ENCODE measurements at places on chromosomes 16 and 17.
A peak's percentile ranks its signal among the peaks of the same experiment; 100 is the strongest.

GRCh38 chr17:44646280-44646679 lies 10.0 kb upstream of the MEIOC start:
- DNase-seq, result no peak

GRCh38 chr17:79027274-79027924 lies 3.4 kb downstream of the C1QTNF1 start:
- no peak for DNase-seq

DNA sequence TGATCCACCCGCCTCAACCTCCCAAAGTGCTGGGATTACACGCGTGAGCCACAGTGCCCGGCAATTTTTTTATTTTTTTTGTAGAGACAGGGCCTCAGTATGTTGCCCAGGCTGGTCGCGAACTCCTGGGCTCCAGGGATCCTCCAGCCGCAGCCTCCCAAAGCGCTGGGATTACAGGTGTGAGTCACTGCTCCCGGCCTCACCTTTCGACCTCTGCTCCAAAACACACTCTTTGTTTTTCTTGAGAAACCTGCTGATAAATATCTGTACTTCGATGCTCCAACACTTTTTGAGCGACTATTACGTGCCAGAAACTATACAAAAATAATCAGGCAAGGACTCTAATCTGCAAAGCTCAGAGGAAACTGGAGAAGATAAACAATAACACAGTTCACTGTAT lies 1.0 kb downstream of the MED1 start:
- no peak for DNase-seq

GRCh38 chr17:49000943-49001342 lies 3.8 kb downstream of the IGF2BP1 start:
- no peak for DNase-seq

DNA sequence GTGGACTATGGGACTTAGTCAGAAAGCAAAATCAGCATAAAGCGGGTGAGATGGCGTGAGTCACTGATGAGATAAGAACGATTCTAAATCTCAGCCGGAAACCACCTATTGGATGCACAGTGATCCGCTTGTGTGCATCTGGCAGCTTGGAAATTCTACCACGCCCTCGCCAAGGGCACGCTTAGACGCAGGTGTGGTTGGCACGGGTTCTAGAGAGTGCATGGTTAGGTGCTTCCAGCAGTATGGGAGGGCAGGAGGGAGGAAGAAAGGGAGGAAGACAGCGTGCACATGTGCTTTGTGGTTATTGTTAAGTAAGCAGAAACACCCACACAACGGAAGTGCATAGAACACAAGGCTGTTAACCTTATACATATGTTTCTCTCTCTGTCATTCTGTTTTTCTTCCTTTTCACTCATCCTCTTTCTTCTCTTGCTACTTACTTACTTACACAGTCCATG lies 374.0 kb upstream of the ASIC2 start:
- no peak for DNase-seq

- no peak for DNase-seq
These were observed 227.8 kb downstream of the ABCC12 start for GRCh38 chr16:47928008-47928407.

- no peak for DNase-seq
These were observed 10.6 kb downstream of the ITGAD start for GRCh38 chr16:31403590-31404352.

- no peak for DNase-seq
These were observed 38.1 kb downstream of the SOCS1 start for GRCh38 chr16:11217651-11218603.

DNA sequence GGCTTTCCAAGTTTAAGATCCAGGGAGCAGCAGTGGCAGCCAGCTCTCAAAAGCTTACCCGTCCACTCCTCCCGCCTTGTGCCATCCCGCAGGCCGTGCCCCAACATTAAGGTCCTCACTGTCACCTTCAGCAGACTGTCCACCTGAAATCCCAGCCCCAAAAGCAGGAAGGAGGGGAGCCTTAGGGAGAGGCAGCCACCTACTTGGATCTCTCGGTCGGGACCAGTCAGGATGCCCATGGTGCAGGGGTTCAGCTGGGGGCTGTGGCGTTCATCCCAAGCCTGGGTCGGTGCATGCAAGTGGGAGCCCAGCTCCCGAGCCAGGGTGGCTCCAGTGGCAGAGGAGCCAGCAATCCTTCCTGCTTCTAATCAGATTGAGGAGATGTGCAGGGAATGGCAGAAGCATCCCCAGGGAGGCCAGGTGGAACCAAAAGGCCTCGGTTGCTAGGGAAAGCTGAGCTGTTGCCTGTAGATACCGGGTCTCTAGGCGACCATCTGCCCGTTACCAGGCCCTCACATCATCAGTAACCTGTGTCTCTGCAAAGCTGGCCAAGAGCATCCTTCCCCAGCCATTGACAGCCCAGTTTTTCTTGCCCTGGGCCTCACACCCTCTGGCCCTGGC lies 24.6 kb downstream of the CNGB1 start:
- DNase-seq, result no peak

- no peak for DNase-seq
These were observed 6.4 kb downstream of the PRKCB start for GRCh38 chr16:23842137-23842600.

DNA sequence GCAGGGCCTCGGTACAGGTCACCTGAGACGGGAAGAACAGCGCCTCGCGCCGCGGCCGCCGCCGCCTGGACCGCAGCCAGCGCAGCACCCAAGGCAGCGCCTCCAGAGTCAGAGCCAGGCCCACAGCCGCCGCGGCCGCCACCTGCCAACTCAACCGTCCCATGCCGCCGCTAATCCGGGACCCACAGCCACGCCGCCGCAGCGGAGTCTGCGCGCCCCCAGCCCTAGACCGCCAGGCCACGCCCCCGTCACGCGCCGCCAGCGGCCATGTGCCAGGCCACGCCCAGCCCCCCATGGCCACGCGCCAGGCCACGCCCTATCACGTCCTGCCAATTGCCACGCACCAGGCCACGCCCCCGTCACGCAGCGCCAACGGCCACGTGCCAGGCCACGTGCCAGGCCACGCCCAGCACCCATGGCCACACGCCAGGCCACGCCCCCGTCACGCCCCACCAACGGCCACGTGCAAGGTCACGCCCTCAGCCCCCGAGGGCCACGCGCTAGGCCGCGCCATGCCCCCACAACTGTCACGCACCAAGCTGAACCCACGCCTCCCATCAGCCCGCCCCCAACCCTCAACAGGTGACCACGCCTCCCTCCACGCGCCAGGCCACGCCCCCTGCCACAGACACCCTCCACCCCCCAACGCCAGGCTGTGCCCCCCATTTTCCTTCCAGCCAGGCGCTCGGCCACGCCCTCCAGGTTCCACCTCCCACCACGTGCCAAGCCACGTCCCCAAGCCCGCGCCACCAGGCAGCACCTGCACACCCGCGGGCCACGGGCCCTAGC lies at the start of gene PLD6:
PLD6 (minus strand) TSS at position 210 of the 789 bp plus-strand sequence; CDS start at position 163, 47 bp downstream.
- DNase-seq, result peak; percentile 93

GRCh38 chr17:39096508-39097149 lies 54.8 kb downstream of the PLXDC1 start:
- DNase-seq, result no peak

GRCh38 chr16:71658771-71659170 lies 32.8 kb downstream of the MARVELD3 start:
- DNase-seq, result no peak

DNA sequence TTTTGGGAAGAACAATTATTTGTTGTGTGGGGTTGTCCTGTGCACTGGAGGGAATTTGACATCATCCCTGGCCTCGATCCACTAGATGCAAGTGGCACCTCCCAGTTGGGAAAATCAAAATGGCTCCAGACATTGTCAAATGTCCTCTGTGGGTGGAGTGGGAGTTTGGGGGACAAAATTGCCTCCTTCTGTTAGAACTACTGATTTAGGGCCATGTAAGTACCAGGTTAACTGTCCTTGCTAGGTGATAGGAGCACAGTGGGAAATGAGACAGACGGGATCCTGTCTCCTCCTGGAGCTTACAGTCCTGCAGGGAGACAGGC lies 56.8 kb downstream of the ARHGAP23 start:
- DNase-seq, result no peak

- no peak for DNase-seq
These were observed 238.1 kb upstream of the CDH5 start for GRCh38 chr16:66128371-66128770.

- no peak for DNase-seq
These were observed 27.9 kb upstream of the TNRC6A start for GRCh38 chr16:24701521-24701951.

DNA sequence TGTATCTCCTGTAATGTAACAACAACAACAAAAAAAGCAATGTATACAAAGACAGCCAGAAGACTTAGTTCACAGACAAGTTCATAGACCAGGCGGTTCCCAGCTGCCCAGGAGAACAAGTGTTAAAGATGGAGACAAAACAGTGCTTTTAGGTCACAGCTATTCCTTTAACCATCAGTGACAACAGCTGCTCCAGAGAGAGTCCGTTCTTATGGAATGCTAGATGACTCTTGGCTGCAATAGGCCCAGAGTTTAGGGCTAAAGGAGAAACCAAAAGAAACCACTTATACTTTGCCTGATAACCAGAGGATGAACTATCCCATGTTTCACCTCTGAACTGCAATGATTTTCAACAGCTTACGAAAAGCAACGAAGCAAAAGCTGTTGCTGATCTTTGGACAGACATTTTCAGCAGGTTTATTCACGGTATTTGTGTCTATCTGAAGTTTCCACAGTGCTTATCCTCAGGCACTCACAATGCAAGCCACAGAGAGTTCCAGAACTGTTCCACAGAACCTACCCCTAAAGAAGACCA lies 6.0 kb downstream of the ZCCHC14 start:
- DNase-seq, result no peak
